ENCODE measurements at places on chromosomes 3 and 15.
A peak's percentile ranks its signal among the peaks of the same experiment; 100 is the strongest.

DNA sequence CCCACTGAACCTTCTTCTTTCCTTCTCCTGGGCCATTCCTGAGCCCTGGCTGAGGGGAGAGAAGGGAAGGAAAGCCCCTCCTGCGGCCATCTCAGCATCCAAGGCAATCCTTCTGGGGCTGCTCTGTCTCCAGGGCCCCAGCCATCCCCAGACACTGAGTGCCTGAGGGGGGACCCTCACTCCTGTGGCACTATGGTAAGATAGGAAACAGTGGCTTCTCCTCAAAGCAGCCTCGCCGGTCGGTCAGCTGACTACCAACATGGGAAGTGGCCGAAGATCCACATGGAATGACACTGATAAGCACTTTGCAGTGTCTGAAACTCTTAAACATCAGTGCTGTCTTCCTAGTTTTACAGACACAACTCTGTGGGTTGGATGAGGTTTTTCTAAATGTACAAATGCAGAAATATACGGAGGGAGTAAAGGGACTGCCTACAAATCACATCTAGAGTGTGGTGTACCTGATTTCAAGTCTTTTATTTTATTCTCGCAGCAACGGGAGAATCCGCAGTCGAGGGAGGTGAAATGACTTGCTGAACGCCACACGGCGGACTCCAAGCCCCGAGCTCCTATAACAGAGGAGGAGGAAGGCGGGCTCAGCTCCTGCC, 973 bp upstream of the ITPKA start:
- no peak for DNase-seq

- DNase-seq: no peak
Measured at GRCh38 chr15:57553526-57553925, 38.2 kb upstream of the MYZAP start.

- peak; percentile 69 for DNase-seq
Measured at GRCh38 chr3:47315069-47315647, 32.4 kb downstream of the KLHL18 start.

DNA sequence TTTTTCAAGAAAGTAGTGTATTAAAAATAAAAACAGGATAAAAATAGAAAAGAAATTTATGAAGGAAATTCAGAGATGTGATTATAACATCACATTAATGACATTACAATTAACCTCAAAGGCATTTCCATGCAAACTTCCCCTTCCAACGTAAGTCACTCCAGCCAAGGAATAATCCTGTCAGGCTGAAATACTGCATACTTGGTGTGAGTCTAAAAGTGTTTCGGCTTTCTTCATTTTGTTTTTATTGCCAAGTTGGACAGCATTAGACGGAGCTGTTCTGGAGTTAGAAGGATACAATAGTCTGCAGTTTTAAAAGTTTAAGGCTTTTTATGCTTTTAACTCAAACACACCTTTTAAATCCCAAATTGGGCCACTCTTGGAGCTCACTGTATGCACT, 435.0 kb downstream of the MECOM start:
- DNase-seq: no peak

- DNase-seq: peak; percentile 81
Measured at GRCh38 chr15:60374628-60375081, 23.1 kb downstream of the ANXA2 start.

Data from lung (tissue), 17 donors.